ENCODE measurements at places on chromosomes 16 and 17.

- peak; percentile 15 for DNase-seq
Observed at GRCh38 chr16:82034981-82035612, at the start of gene HSD17B2. Gene HSD17B2, plus strand, starts transcription at chr16:82035253. Its CDS starts 172 bp downstream, at chr16:82035425.

DNA sequence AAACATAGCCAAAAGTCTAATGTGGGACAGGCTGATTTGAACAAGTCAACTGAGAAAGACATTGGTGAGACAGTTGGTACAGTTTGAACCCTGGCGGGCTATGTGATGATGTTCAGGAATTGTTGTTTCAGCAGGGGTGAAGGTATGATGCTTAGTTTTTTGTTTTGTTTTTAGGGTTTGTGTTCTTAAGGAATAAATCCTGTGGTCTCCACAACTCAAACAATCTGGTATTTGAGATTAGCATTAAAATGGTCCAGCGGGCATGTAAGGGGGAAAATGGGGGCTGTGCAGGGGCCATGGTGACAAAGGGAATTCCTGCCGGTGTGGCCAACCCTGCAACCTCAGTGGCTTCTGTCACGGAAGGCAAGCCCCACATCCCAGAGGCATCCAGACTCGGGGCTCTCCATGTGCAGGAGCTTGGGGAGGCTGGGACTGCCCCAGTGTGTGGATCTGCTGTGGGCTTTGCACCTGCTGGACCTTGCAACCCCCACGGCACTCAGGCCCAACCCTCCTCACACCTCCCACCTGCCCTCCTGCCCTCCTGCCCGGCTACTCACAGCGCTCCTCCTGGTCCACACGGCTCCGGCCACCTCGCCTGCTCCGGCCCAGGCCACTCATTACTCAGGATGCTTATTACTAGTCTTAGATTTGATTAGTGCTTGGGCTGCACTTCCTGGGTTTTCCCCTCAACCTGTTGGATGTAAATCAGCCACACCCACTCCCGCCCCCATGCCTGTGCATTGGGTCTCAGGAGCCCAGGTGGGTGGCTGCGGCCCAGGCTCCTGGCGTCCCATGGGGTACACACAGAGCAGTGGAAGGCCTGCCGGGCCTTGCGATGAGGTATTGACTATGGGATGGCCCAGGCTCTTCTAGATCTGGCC, at the start of gene TNFRSF13B:
Gene TNFRSF13B (minus strand): TSS at position 661 of the 881 bp plus-strand sequence. CDS start 43 bp downstream, at position 618.
- DNase-seq, result no peak

DNA sequence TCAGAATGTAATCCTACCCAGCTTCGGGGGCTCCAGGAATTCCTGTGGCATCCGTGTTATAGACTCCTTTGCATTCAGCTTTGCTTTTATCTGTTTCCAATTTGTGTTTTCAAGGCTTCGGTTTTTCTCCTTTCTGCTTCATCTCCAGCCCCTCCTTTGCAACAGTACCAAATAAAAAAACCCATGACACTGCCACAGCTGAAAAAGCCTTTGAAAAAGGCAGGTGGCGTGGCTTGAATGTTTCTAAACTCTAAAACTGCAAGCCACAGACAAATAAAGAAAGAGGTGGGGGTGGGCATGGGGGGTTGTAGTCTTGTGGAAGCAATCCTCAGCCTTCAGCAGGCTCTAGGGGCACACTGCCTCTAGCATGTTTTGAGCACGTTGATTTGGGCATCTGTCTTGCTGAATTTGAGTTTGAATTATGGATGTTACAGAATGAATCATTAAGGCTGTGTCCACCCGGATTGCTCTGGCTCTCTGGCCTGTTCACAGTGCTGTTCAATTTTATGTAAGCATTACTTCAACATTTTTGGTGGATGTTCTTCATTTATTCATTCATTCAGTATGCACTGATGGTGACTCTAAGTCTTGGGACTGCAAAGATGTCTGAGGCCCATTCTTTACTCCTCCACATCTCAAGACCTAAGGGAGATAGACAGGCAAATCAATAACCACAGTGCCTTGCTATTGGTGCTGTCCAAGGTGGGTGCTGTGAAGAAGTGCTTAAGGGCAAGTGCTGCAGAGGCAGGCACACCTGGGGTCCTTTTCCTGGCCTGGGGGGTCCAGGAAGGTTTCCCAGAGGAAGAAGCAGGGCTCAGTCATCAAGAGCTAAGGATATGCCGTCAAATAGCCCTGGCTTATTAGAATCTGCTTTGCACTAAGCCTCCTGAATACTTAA, 77.4 kb downstream of the CDH13 start:
- no peak for DNase-seq

GRCh38 chr17:17822189-17822588, 14.6 kb downstream of the SREBF1 start:
- peak; percentile 91 for DNase-seq

DNA sequence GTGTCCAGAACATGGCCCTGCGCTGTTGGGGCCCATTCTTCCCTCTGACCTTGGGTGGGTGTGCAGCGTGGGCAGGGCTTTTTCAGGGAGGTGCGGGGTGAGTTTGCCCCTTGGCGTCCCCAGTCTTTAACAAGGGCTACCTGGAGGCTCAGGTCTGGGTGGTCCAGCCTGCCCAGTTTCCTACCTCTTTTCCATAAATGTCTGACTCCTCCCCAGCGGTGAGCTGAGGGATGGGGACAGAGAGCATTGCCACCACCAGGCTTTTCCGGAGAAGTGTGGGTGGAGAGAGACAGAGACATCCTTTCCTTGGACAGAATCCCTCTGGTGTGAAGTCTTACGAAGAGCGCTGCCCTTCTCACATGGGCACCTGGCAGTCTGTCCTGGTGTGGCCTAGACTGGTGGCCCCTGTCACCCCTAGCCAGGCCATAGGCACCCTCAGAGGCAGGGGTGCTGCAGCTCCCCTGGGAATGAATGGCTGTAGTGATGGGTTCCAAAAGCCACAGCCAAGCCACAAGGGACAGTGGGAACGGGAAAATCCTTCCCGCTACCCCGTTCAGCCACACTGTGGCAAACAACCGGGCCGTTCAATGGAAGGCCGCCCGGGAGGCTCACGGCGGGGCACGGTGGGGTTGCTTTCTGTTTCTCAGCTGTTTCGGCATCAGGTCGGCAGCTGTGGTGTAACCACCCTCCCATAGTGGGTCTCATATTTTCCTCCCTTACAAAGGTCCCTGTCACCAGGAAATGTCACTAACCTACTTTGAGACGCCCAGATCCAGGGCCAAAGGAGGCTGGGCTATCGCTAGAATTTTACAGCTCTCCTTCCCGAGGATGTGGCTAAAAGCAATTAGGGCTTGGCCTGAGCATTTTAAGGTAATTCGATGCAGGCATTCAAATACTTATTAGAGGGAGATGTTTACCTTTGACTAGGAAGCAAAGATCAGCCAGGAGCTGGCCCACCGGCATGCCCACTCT, 61.9 kb upstream of the GSE1 start:
- no peak for DNase-seq

- DNase-seq, result peak; percentile 61
Observed at GRCh38 chr16:66605177-66605978, 874 bp downstream of the CMTM3 start.

GRCh38 chr17:58587713-58588117, 73.3 kb upstream of the MTMR4 start:
- DNase-seq, result peak; percentile 42

DNA sequence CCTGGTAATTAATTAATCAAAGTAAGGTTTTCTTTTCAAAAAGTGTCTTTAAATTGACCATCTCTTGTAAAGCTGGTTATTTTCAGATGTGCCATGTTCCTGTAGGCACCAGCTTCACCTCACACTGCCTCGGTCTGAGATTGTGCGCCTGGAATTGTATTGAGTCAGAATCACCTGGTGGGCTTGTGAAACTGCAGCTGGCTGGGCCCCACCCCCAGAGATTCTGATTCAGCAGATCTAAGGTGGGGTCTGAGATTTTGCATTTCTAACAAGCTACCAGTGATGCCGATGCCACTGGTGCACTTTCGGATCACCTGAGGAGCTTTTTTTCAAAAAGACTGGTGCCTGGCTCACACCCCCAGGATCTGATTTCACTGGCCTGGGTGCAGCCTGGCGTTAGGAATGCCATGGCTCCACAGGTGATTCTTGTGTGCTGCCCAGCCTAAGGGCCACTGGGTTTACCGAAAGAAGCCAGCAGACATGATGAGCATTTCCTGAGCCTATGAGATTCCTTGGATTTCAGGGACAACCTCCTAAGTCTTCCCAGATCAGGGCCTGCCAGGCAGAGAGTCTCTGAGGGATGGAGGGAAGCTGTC, 59.2 kb upstream of the TOB1 start:
- DNase-seq, result no peak

- no peak for DNase-seq
Observed at GRCh38 chr16:67040166-67040565, 11.2 kb downstream of the CBFB start.

- no peak for DNase-seq
Observed at GRCh38 chr17:4559966-4560365, 411 bp downstream of the GGT6 start.

DNA sequence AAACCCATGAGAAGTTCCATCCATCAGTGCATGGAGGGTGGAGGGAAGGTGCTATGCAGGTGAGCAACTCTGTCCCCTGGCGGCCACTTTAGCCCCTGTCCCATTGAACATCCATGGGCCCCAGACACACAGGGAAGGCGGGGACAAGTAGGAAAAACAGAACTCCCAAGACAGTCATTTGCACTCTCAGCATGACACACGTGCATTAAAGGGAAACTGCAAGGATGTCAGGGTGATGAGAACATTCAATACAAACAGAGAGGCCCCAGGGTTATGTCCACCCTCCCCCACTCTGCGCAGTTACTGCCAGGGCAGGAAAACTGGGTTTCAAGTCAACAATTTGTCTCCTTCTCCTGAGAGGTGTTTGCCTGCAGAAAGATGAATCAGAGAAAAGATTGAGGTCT, 44.0 kb upstream of the AKTIP start:
- DNase-seq, result peak; percentile 54

DNA sequence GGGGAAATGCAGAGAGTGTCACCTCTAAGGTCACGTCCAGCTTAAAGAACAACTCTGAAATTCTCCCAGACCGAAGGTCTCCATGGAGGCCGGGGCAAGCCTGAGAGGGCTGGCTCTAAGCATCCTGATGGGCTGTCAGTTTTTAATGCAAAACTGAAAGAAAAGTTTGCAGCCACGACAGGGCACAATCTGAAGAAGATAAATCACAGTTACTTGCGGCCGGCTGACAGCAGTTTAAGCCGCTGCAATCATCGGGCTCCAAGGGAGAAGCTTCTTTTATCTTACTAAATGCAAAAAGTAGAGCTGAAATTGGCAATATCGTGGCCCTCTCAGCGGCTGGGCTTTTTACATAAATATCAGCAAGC, 168.8 kb downstream of the CYLD start:
- no peak for DNase-seq

- DNase-seq, result no peak
Observed at GRCh38 chr16:7137560-7138330, 194.9 kb upstream of the RBFOX1 start.

- no peak for DNase-seq
Observed at GRCh38 chr16:30665155-30665829, 7.1 kb downstream of the FBRS start.

DNA sequence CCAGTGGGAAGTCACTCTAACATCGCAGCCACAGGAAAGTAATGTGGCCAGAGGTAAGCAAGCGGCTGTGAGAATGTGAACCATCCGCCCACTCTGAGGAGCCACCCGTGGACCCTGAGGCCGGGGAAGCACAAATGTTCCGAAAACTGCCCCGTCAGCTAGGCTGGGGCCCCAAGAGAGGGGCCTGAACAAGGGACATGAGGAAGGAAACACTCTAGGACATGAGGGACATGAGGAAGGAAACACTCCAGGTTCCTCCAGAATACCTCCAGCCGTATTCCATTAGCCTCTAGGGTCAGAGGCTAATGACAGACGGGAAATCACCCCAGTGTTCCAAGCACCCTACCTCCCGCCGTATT, 317 bp downstream of the TEFM start:
- peak; percentile 17 for DNase-seq

DNA sequence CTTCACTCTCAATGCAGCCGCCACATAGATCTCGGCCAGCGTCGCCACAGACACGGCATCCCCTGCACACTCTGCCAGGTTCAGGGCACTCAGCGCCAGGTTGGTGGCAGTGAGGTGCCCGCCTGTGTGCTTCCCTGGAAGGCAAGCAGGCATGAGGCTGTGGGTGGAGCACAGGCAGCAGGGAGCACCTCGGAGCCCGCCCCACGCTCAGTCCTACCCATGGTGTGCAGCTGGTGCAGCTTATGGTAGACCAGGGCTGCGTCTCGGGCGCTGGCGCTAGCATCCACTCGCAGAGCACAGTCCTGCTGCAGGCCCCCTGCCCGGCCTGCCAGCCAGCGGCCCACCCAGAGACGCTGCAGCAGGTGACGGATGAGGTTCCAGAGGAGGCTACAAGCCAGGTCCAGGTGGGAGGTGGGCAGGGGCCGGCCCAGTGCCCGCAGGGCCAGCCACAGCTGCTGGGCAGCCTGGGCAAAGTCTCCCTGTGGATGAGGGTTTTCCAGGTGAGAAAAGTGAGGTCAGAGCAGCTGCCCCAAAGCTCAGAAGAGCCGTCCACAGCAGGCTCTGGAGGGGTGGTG, 20.5 kb downstream of the SREBF1 start:
- DNase-seq, result no peak

GRCh38 chr17:69320210-69320907, 6.6 kb downstream of the ABCA5 start:
- no peak for DNase-seq

- DNase-seq, result no peak
Observed at GRCh38 chr16:72142476-72142875, 29.5 kb downstream of the PMFBP1 start.

- no peak for DNase-seq
Observed at GRCh38 chr17:75356260-75356937, 49.1 kb downstream of the GRB2 start.

DNA sequence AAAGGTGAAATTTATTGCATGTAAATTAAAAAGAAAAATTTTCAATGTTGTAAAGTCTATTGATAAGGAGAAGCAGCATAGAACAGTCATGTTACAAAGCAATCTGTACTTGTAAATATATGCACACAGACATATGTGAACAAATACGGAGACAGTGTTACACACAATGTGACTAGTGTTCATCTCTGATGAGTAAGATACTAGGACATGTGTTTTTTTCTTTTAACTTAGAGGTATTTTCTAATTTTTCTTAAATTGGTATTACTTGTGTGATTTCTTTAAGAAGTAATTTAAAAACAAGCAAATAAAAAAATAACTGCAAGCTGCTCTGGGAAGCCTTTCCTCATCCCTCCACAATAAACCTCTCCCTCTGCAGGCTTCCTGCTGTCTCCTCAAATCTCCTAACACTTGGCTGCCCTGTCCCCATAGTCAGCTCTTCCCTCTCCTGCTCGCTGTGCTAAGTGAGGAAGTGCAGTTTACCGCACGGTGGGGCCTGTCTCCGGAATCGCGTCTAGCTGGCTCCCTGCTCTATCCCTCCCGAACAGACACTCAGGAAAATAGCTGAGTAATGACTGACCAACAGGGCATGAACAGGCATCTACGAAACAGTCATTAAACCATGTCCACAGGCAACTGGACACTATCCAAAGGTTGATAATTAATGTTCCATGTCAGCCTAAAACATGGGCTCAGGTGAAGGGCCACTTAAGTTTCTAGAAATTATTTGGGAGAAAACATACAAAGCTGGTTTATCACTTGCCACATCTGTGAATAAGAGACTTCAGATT, 35.9 kb downstream of the CMTM4 start:
- peak; percentile 86 for DNase-seq

- DNase-seq, result no peak
Observed at GRCh38 chr16:85153046-85153445, 40.8 kb upstream of the CIBAR2 start.
